ENCODE measurements at places on chromosomes 16 and 17. TPM values are rescaled to one million over a fixed set of nuclear protein-coding genes. Genes with fewer than 3 reads are reported as not detected.
A peak's percentile ranks its signal among the peaks of the same experiment; 100 is the strongest.

Gene BCAR1
- 153 TPM for total RNA-seq

Gene ZFPM1
- 3.1 TPM for total RNA-seq

Gene SLFN14
- not detected for total RNA-seq

Gene PIGS
- total RNA-seq = 50.9 TPM

Gene SLC13A2
- not detected for total RNA-seq

Gene NPB
- total RNA-seq = 0.27 TPM

Gene ACAP1
- total RNA-seq = 4.1 TPM

Gene WNT3
- total RNA-seq = 6.1 TPM

Gene MAP2K4
- 16.1 TPM for total RNA-seq

Gene KRTAP1-4
- not detected for total RNA-seq

Gene VMP1
- total RNA-seq = 315 TPM

Gene GDE1
- 89.6 TPM for total RNA-seq

Gene ZG16
- total RNA-seq = not detected

GRCh38 chr16:89860747-89861304 lies 12.6 kb upstream of the TCF25 start:
- DNase-seq = peak; percentile 89

GRCh38 chr17:40290629-40291280 lies 3.1 kb downstream of the CDC6 start:
- peak; percentile 97 for DNase-seq

GRCh38 chr17:82751171-82751570 lies 694 bp upstream of the TBCD start:
- no peak for DNase-seq

DNA sequence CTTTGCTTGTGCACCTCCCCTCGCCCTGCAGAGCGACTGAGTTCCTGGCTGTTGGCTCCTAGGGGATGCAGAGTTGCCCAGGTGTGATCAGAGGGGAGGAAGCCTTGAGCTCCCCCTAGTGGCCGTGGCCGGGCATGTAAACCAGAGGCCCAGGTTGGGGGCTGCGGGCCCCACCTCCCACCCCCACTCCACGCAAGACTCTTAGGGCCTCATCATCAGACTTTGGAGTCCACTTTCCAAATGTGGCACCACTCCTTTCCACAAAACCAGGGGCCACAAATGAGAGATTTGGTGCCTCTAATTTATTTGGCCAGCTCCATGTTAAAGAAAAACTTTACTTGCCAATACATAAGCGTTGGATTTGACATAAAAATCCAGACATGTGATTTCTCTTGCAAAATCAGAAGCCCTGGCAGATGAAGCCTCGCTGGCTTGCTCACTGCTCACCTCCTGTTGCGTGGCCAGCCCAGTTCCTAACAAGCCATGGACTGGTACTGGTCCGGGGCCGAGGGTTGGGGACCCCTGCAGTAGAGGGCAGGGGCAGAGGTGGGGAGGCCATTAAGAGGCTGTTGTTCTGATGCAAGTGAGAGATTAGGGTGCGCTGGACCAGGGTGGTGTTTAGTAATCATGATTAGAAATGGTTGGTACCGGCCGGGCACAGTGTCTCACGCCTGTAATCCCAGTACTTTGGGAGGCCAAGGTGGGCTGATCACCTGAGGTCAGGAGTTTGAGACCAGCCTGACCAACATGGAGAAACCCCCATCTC lies 28.7 kb upstream of the GAS7 start:
- peak; percentile 54 for DNase-seq

GRCh38 chr16:912322-912683 lies 58.5 kb downstream of the LMF1 start:
- no peak for DNase-seq

GRCh38 chr16:49461517-49461951 lies 87.9 kb downstream of the C16orf78 start:
- DNase-seq = no peak

DNA sequence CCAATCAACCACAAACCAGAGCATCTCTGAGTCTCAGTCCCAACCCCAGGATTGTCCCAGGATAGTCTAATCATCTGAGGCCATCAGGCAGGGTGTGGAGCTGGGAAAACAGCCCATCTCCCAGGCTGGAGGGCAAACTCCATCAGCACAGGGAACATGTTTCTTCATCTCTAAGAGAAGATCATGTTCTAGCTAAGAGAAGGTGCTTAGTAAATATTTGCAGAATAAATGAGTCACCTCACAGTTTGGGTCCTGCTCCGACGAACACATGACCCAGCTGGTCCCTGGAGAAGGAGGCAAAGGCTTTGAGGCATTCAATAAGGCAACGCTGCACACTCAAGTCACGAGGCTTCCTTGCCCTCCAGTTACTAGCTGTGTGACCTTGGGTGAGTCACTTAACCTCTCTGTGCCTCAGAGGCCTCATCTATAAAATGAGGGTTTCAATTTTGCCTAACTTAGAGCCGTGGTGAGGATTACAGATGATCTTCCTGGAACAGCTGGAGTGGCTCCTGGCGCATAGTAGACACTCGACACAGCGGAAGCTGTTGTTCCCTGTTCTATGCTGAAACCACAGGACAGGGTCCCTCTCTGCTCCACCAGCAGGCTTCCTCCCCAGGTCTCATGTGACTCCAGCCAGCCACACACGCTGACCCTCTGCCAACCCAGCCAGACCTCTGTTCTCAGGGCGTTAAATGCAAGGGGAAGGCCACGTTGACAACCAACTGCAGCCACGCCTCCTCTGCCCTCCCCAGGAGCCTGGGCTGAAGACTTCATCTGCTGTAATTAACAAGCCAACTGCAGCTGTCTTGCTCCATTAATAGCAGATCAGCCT lies 10.3 kb upstream of the RPL38 start:
- DNase-seq = no peak

DNA sequence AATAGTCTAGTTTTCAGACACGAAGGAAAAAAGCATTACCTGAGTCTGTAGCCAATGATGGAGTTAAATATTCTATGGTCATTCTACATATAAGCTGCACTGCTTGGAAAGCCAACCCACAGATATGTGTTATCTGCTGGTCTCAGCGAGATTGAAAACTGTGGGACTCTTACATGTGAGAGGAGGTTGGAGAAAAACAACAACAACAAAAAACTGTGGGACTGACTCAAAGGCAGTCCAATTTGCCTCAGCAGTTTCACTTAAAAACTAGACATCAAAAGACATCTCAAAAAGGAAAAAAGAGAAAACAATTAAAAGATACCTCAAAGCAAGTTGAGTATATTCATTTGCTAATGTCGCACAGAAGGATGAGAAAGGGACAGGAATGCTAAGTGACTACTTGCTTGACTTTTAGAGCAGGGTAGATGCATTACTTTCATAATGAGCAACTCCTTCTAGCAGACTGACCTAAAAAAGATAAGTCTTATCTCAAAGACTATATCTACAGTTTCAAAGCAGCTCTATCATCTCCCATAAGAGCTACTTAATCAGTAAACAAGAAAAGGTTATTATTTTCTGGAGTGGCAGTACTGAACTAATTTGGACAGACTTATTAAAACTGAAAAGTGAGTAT lies 35.5 kb upstream of the ITGA2B start:
- no peak for DNase-seq

DNA sequence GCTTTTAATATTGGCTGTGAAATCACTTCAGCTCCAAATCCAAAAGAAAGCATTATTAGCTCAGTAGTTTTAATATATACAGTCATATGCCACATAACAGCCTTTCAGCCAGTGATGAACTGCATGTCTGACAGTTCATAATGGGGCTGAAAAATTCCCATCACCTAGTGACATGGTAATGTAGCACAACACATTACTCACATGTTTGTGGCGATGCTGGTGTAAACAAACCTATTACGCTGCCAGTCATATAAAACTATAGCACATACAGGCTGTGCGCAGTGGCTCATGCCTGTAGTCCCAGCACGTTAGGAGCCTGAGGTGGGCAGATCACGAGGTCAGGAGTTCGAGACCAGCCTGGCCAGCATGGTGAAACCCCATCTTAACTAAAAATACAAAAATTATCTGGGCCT lies 92.2 kb downstream of the TUBD1 start:
- no peak for DNase-seq

DNA sequence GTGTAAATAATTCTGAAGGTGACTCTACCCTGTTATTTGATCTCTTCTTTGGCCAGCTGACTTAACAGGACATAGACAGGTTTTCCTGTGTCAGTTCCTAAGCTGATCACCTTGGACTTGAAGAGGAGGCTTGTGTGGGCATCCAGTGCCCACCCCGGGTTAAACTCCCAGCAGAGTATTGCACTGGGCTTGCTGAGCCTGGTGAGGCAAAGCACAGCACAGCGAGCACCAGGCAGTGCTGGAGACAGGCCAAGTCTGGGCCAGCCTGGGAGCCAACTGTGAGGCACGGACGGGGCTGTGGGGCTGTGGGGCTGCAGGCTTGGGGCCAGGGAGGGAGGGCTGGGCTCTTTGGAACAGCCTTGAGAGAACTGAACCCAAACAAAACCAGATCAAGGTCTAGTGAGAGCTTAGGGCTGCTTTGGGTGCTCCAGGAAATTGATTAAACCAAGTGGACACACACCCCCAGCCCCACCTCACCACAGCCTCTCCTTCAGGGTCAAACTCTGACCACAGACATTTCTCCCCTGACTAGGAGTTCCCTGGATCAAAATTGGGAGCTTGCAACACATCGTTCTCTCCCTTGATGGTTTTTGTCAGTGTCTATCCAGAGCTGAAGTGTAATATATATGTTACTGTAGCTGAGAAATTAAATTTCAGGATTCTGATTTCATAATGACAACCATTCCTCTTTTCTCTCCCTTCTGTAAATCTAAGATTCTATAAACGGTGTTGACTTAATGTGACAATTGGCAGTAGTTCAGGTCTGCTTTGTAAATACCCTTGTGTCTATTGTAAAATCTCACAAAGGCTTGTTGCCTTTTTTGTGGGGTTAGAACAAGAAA lies 5.1 kb downstream of the STH start:
- DNase-seq = peak; percentile 62

GRCh38 chr16:79257953-79258490 lies 342.5 kb downstream of the MAF start:
- no peak for DNase-seq

GRCh38 chr16:55495616-55496289 lies 13.1 kb upstream of the LPCAT2 start:
- no peak for DNase-seq

DNA sequence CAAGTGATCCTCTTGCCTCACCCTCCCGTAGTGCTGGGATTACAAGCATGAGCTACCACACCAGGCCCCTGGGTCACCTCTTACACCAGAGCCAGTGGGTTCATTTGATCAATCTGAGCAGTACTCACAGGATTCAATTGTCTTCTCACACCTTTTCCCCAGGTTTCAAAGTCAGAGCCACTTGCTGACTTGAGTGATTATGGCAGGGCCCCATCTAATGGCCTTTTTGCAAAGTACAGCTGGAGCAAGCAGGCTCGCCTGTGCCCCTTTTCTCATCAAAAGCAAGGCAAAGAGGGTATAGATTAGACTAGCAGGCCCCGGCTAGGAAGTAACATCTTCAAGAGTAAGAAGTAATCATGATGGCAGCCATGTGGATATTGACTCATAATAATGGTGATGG lies 114.8 kb upstream of the NOL11 start:
- peak; percentile 57 for DNase-seq

DNA sequence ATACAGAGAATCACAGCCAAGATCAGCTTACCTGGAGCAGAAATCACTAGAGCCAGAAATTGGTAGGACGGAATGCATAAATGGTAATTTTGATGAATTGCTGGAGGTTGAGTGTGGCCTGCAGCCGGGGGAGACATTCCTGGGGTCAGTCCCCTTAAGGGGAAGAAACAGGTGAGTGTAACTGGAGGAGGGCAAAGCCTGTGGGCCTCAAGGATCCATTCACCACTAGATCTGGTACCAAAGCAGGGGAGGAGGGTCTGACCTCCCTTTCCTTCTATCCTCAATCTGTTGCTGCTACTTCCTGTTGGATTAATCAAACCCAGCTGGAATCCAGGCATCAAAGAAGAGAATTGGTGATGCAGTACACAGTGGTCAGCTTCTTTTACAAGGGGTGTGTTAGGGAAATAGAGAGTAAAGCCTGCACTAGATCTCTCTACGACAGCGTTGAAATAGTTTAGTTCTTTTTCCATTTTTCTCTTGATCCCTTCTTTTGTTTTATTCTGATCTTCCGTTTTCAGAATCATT lies 8.6 kb upstream of the ABCA9 start:
- no peak for DNase-seq

- no peak for DNase-seq
Observed at GRCh38 chr17:60463157-60463835, 41.0 kb downstream of the CHCT1 start.

DNA sequence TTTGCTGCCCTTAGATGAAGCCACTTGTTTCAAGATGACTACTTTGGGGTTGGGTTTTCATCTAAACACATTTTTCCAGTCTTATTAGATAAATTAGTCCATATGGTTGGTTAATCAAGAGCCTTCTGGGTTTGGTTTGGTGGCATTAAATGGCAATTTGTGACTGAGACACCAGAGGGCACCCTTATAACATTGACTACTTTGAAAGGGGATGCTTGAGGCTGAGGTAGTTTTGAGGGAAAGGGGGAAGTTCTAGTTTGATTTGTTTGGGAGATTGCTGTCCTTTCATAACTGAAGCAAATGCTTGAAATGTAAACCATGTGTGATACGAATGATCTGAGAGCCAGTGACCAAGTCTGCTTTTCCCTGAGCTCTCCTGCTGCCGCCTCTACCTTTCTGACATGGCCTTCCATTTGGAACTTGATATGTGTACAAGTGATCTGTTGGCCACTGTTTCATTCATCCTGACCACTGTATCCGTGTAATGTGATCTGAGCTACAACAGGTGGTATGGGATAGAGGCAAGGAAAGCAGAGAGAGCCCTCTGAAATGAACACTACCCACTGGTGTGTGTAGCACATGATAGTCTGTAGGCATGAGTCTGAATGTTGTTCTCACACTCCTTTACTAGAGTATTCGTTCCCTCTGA lies 5.8 kb upstream of the RARA start:
- DNase-seq = peak; percentile 94

DNA sequence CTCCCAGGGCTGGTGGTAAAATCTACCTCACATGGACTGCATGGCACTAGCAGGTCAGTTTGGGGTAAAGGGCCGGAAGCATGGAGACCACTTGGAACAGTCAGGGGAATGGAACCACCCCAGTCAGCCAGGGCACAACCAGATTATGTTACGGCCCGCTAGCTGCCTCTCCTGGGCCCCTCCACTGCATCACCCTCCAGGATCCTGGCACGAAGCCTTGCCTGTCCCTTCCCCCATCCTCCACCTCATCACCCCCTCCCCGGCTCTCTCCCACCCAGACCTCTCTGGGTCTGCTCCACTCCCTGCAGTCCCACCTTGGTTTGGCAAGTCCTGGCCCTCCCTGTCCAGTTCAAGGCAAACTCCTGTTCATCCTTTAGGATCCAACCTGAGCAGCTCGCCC lies 91.7 kb downstream of the CLEC16A start:
- no peak for DNase-seq

DNA sequence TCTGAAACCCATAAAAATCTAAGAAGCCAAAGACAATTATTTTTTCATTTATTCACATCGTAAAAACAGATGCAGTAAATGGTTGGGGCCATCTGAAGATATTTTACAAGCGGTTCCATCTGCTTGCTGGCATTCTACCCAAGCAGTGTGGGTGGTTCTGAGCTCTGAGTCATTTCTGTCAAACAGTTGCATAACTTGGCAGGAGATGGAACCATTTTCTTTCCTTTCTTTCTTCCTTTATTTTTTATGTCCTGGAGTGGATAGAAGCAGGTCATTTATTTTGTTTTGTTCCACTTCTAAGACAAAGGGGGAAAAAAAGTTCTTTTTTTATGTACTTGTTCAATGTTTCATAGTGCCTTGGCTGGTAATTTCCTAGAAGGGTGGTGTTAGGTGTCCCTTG lies 1151.9 kb upstream of the GOT2 start:
- peak; percentile 28 for DNase-seq

Measured in Calu3 (cell line).